ENCODE measurements at places on chromosomes 12 and 14.

DNA sequence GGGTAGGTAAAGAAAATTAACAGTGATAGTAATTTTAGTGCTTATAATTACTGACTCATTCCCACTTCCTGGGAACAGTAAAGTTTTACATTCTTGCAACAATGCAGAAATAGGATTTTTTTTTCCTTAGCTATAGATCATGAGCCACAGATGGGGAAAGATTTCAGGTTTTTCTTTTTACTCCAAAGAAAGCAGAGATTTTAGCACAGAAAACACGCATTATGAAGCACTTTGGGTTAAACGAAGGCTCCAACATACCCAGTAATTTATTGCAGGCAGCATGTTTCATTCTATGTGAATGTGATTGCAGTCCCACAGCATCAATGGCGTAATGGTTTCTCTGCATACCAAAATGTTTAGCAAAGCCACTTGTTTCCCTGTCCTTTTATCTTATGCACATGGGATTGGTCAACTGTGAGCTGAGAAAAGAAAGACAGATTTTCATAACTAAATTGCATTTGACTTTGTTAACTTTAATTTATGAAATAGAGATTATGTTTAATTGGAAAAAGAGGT is 124.6 kb upstream of the E2F7 start:
- peak; percentile 38 for DNase-seq

DNA sequence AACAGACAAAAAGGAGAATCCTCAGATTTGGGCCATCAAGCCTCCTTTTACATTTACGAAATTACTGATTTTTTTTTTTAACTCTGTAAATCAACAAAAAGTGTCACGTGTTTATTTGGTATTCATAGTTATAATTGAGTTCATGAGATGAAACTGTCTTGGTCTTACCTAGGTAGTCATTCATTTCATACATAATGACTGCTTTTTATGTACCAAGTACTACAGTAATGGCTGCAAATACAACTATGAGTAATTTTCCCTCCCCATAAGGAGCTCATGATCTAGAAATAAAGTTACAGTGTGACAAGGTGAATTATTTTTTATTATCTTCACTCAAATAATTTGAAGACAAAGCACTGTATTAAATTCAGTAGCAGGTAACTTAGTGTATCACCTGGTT is 6.4 kb upstream of the TBK1 start:
- DNase-seq: no peak

DNA sequence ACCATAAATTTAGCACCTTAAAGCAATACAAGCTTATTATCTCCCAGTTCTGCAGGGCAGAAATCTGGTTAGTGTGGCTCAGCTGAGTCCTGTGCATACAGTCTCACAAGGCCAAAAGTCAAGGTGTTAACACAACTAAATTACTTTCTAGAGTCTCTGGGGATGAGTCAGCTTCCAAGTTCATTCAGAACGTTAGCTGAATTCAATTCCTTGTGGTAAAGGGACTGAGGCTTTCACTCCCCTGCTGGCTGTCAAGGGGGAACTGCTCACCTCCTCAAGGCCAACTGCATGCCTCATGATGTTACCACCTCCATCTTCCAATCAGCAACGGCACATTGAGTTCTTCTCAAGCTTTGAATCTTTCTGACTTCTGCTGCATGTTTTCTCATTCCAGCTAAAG is 27.6 kb downstream of the EML5 start:
- no peak for DNase-seq

DNA sequence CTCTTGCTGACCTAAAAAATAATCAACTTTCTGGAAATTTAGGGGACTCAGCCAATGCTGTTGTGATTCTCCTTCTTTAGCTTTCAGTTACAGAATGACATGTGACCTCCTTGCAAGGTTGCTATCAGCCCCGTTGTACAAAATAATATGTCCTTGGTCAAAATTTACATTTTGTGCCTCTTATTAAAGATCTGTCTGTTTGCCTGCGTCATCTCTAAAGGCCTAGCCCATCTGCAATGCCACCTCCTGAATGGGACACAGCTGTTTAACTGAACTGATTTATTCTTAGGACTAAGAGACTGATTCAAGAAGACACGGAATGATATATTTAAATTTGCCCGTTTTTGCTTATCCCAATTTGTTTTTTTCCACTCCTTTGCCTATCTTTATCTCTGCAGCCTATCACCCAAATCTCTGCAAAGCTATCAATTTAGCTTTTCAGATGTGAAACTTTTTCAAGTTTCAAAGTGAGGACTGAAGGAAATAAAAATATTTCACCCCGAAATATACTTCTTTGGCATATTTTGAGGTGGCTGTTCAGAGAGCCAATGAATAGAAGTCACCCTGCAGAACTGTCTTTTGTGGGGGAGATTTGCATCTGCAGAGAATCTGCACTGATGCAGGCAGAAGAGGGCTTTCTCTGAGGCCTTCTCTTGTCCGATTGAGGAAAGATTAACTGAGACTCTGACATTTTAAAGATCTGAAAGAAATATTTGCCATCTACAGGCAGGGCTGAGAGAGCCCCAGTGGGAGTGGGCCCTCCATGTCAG is 126.0 kb downstream of the VEZT start:
- no peak for DNase-seq

DNA sequence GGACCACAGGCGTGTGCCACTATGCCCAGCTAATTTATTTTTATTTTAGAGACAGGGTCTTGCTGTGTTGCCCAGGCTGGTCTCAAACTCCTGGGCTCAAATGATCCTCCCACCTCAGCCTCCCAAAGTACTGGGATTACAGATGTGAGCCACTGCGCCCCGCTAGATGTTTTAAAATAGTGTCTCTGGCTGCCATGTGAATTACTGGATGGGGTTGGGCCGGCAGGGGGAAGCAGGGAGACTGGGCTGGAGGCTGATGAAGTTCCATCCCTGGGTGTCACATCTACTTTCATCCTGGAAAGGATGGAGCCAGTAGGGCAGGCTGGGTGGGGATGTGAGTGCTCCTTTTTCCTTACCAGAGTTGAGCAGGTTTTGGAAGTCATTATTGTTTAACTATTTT is 46.1 kb downstream of the DNAH10 start:
- DNase-seq: peak; percentile 28

DNA sequence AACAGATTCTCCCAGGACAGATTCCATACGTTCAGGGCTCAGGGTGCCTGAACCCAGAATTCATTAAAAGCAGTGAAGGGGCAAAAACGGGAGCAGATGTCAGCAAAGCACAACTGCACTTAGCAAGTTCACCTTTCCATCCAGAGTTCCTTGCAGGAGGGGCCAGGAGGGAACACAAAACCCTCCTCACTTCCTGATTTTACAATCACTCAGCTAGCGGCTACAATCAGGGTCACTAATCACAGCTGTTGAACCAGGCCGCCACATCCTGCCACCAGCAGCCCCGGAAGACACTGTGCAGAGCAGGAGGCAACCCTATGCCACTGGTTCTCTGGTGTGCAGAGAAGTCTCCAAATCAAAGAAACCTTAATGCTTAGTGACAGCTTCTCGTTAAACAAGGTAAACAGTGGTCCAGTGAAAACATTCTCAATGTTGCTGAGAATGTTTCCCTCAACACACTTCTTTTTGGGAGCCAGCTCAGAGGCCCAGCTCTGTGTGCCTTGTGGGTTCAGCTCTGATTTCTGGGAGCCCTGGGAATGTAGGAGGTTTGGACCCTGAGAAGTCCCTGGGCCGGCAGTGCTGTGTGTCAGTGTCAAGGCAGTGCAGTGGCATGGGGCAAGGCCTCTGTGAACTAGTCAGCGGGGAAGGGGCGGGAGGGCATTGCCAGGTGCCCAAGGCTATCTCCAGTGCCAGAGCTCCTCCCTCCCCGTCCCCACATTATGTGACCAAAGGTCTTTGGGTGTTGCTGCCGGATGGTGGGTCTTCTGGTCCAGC is 54.5 kb downstream of the VCPKMT start:
- DNase-seq: peak; percentile 52

DNA sequence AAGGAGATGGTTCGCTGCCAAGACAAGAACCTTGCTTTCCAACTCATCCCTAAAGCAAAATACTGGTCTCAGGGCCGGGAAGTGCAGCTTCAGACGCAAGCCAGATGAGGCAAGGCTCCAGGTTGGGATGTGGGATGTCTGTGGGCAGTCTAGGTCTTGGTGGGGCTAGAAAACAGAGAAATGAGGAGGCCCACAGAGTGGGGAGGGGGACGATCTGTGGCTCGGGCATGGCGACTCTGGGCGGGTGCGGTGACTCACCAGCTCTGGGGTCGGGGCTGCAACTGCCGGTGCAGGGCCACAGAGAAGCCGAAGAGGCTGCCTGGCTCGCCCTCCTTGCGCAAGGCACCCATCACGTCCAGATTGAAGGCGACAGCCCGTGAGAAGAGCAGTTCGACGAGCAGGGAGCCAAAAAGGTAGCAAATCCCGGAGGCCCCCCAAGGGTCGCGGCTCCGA is 459 bp downstream of the ITGA7 start:
- DNase-seq: no peak

GRCh38 chr12:2301531-2302461 is 249.0 kb downstream of the CACNA1C start:
- peak; percentile 51 for DNase-seq

DNA sequence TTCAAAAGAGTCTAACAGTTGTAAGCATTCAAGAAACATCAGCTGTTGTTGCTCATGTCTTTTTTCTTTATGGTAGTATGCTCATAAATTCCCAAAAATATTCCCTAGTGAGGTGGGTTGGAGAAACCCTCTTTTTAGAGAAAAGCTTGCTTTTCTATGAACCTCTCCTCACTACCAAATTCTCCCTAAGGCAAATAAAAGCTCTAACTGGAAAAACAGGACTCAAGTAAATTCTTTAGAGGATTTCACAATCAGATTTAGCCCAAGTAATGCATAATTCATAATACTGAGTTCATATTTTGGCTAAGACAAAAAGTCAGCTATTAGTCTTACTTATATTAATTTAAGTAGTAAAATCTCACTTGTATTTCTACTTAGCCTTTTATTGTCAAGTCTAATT is 59.1 kb downstream of the DIO2 start:
- DNase-seq: no peak

GRCh38 chr12:49624921-49625577 is 1.7 kb downstream of the PRPF40B start:
- DNase-seq: peak; percentile 91

DNA sequence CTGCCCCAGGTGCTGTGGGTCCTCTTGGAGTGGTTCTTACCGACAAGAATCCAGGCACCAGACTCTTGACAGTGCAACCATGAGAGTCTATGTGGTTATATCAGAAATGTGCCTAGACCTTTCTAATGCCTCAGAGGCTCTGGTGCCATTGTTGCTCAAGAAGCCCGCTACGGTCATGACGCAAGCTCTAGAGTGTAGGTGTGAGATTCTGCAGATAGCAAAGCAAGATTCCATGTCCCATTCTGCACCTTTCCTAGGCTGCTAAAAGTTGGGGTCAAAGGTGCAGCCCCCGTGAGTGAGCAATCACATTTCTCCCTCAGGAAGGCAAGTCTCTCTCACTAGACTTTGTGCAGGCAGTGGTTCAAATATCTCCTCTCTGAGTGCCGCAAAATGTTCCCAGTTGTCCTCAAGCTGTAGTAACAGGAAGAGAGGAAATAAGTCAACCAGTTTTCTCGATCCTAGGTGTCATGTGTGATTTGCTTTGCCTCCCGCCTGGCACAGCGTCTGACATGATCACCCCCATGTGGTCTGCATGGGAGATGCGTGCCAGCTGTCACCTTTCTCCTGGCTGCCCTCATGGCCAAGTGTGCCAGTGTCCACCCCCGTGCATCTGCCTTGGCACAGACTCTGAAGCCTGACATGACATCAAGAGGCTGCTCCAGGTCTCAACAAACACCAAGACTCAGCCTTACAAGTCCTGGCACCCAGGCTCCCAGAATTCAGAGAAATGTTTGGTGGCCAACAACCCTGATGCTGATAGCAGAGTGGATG is 122.5 kb upstream of the COCH start:
- DNase-seq: peak; percentile 23

DNA sequence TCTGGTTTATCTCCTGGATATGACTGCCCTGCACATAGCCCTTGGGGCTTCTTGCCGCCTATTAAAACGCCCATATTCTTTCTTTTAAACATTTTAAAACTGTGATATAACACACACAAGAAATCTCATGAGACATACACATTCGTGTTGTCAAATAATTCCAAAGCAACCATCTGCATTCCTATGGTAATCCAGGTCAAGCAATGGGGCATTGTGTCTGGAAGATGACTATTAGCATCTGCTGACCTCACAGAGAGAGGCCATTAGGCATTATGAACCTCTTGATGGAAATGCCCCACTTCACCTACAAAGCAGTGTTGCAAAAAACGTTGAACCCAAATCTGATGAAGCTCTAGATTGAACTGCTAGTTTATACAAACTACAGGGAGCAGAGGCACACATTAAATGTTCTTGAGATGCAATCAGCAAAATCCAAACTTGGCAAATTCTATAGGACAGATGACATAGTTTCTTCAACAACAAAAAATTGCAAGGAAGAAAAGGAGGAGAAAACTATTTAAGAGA is 513.8 kb upstream of the CCDC196 start:
- no peak for DNase-seq

DNA sequence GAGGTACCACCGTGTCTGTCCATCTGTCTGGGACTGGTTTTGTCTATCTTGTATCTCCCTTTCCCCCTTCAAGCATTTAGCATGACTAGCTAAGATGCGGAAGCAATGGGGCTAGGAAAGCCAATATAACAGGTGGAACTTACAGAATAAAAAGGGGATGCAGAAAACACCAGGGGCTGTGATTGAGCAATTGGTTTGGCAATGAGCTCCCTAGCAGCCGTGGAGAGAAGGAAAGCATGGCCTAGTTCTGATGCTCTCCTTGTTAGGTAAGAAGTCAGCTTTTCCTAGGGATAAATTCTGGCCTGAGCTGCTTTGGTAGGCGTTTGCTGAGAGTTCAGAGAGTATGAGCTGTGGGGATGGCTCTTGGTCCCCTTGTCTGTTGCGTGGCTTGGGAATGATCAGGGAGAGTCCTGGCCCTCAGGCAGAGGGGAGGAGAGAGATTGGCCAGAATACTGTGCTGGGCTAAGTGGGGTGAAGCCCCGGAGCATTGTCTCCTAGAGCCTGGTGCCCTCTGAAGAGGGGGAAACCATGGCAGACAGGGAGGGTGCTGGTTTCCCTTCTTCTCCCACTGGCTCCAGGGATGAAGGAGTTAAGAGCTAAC is 7.1 kb downstream of the SETD1B start:
- no peak for DNase-seq

DNA sequence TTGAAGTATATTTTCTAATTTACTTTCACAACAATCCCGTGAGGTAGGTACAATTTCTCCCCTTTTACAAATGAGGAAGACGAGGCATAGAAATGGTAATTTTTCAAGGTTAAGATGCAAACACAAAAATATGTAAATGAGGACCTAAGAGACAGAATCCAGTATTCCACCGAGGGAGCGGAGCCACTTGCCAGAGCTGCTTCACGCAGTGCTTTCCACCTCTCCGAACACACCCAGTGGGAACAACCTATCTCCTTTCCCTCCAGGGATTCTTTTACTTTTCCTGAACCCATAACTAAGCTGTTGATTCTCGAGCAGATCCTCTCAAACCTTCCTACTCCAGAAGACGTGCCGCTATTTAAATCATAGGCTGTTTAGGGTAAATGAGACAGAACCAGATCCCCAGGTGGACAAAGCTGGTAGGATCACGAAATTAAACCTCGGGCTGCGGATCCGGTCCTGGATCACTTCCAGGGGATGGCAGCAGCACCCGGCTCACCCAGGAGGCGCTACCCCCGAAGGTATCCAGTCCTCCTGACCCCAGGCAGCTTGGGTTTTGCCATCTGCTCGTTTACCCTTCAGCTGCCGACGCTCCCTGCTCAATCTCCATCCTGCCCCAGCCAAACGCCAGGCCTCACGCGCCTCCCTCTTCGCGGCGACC is 1.5 kb downstream of the DDHD1 start:
- peak; percentile 73 for DNase-seq

- DNase-seq: no peak
Observed at GRCh38 chr12:98156697-98157096, 358.7 kb upstream of the TMPO start.

- DNase-seq: peak; percentile 71
Observed at GRCh38 chr12:107429006-107429705, 256.4 kb upstream of the PWP1 start.

- no peak for DNase-seq
Observed at GRCh38 chr14:103434868-103435442, 49.7 kb downstream of the MARK3 start.
